ENCODE measurements at places on chromosomes 6 and 20.
A peak's percentile ranks its signal among the peaks of the same experiment; 100 is the strongest.

DNA sequence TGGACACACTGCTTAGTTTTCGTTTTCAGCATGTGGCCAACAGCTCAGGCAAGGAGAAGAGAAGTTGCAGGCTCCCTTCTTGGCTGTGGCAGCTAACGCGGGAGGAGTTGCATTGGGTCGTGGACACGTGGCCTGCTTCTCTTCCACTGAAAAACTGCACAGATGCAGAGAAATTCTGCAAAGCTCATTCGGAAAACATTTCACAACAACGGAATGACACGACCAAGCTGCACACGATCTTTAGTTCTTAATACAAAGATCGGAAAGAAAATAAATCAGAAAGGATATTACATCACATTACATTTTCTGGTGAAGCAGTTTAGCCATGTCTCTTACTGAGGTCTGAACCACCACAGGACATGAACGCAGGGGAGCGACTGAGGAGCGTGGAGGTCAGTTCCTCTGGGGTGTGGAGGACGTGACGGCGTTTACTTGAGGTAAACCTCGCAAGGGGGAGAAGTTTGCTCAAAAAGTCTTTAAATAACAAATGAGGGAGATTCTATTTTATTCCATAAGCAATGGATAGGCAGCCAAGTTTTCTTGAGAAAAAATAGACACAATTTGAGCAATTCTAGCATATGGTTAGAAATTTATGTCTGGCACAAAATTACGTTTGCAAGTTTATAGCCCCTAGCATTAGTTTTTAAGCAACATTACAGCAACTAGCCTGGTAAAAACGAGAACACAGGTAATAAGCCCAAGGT is 178.3 kb downstream of the THBS2 start:
- no peaks in the 10 kb centered on the region for H3K27me3 ChIP-seq
- no peaks in the 10 kb centered on the region for H3K36me3 ChIP-seq
- H3K4me1 ChIP-seq: peaks cover 17% of the 10 kb centered on the region
- DNase-seq: peak; percentile 98
- H3K27ac ChIP-seq: peak overlapping the region; percentile 62

- peaks cover 27% of the 10 kb centered on the region for H3K36me3 ChIP-seq
- H3K4me3 ChIP-seq: no peak overlapping the region
- no peak for DNase-seq
- peak overlapping the region; percentile 27 for H3K27ac ChIP-seq
These were observed 14.4 kb downstream of the ZNF217 start for GRCh38 chr20:53579266-53579580.

DNA sequence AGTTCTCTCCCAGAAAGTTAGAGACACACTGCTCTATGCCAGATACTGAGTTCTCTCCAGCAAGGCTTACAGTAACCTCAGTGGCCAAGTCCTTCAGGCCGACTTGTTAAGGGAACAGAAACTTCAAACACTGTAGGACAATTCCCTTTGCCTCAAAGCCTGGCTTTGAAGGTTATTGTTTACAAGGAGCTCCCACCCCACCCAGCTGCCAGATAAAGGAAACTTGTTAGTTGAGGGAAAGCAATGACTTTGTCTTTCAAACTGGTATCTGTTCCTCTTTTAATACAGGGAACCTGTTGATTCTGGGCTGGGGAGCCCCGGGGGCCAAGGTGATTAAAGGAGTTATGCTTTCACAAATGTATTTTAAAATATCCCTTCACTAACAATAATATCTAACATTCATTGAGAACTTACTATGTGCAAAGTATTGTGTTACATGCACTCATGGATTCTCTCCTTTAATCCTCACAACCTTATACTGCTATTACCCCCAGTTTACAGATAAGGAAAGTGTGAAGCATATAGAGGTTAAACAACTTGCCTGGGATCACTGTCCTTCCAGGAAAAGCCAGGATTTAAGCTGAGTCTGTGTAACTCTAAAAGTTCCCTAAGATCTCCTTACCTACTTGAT is 27.6 kb upstream of the CDKN1A start:
- H3K4me3 ChIP-seq: no peak overlapping the region
- no peak overlapping the region for H3K27ac ChIP-seq
- DNase-seq: no peak
- no peaks in the 10 kb centered on the region for H3K36me3 ChIP-seq

DNA sequence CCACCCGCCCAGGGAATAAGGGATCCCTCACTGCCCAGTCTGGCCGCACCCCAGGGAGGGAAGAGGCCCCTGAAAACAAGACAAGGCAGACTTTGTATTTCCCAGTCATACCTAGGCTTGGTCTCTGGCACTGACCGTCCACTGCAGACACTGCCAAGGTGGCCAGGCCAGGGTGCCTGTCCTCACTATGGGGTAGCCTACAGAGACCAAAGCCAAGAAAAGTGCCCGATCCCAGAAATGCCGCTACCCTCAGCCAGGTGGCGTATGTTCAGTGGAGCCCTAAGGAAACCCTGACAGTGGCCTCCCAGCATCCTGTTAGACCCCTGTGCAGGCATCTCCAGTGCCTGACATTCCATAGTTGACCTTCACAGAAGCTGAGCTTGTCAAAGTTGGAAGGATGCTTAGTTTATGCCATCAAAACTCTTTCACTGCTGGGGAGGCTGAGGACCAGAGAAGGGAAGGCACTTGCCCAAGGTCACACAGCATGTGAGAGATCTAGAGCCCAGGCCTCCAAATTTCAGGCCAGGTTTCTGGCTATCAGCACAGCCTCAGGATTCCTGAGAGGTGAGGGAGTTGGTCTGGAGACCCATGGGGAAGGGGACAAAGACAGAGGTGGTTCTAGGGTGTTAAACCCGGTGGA is 2.5 kb downstream of the SCRT2 start:
- no peak overlapping the region for H3K27ac ChIP-seq
- H3K4me3 ChIP-seq: no peak overlapping the region
- H3K27me3 ChIP-seq: peaks cover 24% of the 10 kb centered on the region
- H3K36me3 ChIP-seq: no peaks in the 10 kb centered on the region

- no peaks in the 10 kb centered on the region for H3K4me1 ChIP-seq
- no peak overlapping the region for H3K27ac ChIP-seq
- no peak overlapping the region for H3K4me3 ChIP-seq
- H3K36me3 ChIP-seq: no peaks in the 10 kb centered on the region
These were observed 160.3 kb upstream of the ATXN1 start for GRCh38 chr6:16921399-16922110.

DNA sequence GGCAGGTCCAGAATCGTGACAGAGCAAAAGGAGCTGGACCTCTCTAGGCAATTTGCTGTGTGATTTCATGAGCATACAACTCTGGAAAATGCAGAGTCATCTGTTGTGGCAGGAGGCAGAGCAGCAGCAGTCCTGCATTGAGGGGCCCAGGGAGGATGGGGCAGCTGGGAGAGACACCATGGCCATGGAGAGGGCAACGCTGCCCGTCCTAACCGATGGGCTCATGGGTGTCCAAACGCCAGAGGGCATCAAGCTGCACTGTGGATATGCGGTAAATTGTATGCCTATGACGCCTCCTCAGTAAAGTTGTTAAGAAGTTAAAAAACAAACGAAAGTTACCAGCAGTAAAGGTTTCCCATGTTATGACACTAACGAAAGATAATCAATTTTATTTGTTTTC is 42.2 kb upstream of the DACT2 start:
- DNase-seq: no peak
- H3K27ac ChIP-seq: no peak overlapping the region
- no peaks in the 10 kb centered on the region for H3K4me1 ChIP-seq

DNA sequence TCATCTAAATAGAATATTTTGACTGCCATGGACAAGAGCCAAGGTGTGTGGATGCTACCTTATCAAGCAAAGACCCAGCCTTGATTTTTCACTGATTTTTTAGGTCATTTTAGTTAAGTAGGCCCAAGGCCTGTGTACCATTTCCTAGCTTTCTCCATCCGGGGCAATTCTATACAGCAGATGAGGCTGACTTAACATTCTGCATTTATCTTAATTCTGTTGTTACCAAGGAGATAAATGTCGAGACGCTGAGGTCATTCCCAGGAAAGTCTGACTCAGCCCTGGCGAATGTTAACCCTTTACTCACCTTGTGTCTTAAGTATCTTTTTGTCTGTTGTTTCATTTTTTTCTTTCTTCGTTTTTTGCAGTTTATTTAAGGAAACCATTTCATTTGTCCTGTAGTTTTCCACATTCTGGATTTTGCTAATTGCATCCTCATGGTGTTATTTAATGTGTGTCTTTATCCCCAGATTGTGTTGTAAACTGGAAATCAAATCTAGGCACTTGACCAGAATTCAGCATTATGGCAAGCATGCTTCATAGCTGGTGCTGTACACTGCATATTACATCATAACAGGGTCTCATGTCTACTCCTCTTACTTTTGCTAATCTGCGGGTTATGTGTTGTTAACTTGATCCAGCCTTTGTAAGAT is 277.0 kb downstream of the CDKAL1 start:
- H3K27ac ChIP-seq: no peak overlapping the region
- H3K4me1 ChIP-seq: no peaks in the 10 kb centered on the region
- H3K4me3 ChIP-seq: no peak overlapping the region
- peaks cover 2% of the 10 kb centered on the region for H3K36me3 ChIP-seq

- H3K4me1 ChIP-seq: no peaks in the 10 kb centered on the region
- no peak overlapping the region for H3K27ac ChIP-seq
- H3K4me3 ChIP-seq: no peak overlapping the region
- no peaks in the 10 kb centered on the region for H3K27me3 ChIP-seq
These were observed 98.0 kb downstream of the KIF16B start for GRCh38 chr20:16475225-16475624.

- H3K4me1 ChIP-seq: no peaks in the 10 kb centered on the region
- H3K27ac ChIP-seq: no peak overlapping the region
- H3K36me3 ChIP-seq: no peaks in the 10 kb centered on the region
- no peak overlapping the region for H3K4me3 ChIP-seq
These were observed 85.0 kb downstream of the LIN28B start for GRCh38 chr6:105041880-105042279.

DNA sequence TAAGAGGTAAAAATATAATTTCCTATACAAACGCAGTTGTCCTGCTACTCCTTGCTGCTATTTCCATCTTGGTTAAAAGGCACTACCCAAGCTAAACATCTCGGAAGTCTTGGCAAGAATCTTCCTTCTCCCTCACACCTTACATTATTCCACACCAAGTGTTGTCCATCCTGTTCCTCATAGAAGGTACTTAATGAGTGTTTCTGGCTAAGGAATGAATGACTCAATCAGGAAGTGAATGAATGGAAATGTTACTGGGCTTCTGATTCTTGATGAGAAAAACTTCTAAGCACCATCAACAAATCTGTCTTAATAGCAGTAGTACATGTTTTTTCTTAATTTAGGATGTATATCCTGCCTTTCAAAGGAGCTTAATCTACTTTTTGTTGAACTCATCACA is 40.6 kb upstream of the RSPO3 start:
- no peak overlapping the region for H3K4me3 ChIP-seq
- H3K36me3 ChIP-seq: no peaks in the 10 kb centered on the region
- DNase-seq: no peak
- no peaks in the 10 kb centered on the region for H3K4me1 ChIP-seq
- no peaks in the 10 kb centered on the region for H3K27me3 ChIP-seq

DNA sequence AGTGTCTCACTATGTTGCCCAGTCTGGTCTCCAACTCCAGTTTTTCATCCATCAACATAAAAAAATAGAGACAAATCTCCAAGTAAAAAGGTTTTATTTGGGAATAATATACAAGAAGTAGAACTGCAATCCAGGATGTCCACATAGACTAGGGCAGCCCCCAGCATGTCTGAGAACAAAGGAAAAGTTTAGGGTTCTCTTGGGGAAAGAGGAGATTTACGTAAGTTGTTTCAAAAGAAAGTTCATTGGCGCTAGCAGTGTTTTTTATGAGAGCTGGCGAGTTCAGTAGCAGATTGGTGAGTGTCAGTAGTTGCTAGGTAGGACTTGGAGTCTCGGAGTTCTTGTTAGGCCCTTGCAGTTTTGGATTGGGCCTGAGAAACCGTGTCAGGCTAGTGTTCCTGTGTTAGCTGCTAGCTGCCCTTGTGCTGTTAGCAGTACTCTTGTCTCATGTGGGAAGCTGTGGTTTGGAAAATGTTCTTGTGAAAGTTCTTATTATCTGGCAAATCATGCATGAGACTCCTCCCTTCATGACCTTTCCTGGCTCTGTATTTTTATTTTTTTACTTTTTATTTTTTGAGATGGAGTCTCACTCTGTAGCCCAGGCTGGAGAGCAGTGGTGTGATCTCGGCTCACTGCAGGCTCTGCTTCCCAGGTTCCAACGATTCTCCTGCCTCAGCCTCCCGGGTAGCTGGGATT is 24.7 kb downstream of the TTLL9 start:
- no peaks in the 10 kb centered on the region for H3K27me3 ChIP-seq
- no peaks in the 10 kb centered on the region for H3K4me1 ChIP-seq
- H3K36me3 ChIP-seq: no peaks in the 10 kb centered on the region
- H3K4me3 ChIP-seq: no peak overlapping the region
- peak; percentile 11 for DNase-seq

DNA sequence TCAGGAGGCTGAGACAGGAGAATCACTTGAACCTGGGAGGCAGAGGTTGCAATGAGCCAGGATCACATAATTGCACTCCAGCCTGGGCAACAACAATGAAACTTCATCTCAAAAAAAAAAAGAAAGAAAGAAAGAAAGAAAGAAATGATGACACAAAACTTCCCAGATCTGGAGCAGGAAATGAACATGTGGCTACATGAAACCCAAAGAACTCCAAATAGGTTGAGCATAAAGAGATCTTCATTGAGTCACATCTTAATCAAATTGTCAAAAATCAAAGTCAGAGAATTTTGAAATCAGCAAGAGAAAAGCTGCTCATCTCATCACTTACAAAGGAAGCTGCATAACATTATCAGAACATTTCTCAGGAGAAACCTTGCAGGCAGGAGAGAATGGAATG is 247.0 kb downstream of the IBTK start:
- H3K4me1 ChIP-seq: no peaks in the 10 kb centered on the region
- H3K27me3 ChIP-seq: no peaks in the 10 kb centered on the region
- DNase-seq: no peak
- H3K36me3 ChIP-seq: no peaks in the 10 kb centered on the region
- no peak overlapping the region for H3K4me3 ChIP-seq

DNA sequence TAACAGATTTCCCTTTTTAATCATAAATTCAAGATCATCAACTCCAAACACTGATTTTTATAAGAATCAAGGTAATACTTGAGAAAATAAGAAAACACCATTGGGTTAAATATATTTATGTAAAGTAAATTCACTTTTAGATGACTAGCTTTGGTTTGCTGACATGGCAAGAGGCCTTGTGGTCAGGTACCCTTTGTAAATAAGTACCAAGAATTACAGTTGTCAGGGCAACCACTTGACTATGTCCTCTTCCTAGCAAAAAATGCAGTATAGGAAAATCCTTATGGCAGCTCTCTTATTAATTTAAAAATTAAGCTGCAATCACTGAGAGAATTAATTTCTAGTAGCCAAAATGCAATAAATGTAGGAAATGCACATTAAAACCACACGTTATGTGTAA is 153.8 kb downstream of the INSM1 start:
- no peaks in the 10 kb centered on the region for H3K4me1 ChIP-seq
- H3K36me3 ChIP-seq: peaks cover 15% of the 10 kb centered on the region
- H3K27ac ChIP-seq: no peak overlapping the region
- no peak overlapping the region for H3K4me3 ChIP-seq
- no peak for DNase-seq

- H3K4me1 ChIP-seq: peaks cover 4% of the 10 kb centered on the region
- no peaks in the 10 kb centered on the region for H3K36me3 ChIP-seq
- no peak overlapping the region for H3K27ac ChIP-seq
- H3K4me3 ChIP-seq: no peak overlapping the region
- no peak for DNase-seq
These were observed 171.2 kb downstream of the VEGFA start for GRCh38 chr6:43941174-43941573.

GRCh38 chr6:158631678-158632537 is 12.6 kb downstream of the DYNLT1 start:
- no peak overlapping the region for H3K4me3 ChIP-seq
- H3K4me1 ChIP-seq: peaks cover 9% of the 10 kb centered on the region
- peaks cover 10% of the 10 kb centered on the region for H3K36me3 ChIP-seq
- peak; percentile 73 for DNase-seq
- H3K27ac ChIP-seq: peak overlapping the region; percentile 79

GRCh38 chr20:37317316-37317715 is 27.9 kb downstream of the MANBAL start:
- DNase-seq: no peak
- no peak overlapping the region for H3K4me3 ChIP-seq
- no peaks in the 10 kb centered on the region for H3K27me3 ChIP-seq
- H3K4me1 ChIP-seq: peaks cover 35% of the 10 kb centered on the region
